ENCODE measurements at places on chromosomes 2 and 18.

GRCh38 chr18:41025666-41026065 is 929.4 kb upstream of the PIK3C3 start:
- no peak for DNase-seq

- DNase-seq = no peak
These were observed 154.5 kb upstream of the NDUFV2 start for GRCh38 chr18:8948011-8948410.

DNA sequence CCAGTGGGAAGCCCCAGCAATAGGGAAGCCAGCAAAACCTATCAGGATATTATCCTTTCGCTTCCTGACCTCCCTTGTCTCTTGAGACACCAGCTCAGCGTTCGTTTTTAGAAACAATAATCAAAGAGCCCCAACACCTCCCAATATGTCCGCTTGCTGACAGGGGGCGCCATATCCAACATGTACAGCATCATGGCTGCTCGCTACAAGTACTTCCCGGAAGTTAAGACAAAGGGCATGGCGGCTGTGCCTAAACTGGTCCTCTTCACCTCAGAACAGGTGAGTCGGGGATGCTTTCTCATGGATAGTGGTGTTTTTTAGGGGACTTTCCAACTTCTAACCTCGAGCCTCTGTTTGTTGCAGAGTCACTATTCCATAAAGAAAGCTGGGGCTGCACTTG is 28.7 kb downstream of the GAD1 start:
- no peak for DNase-seq

DNA sequence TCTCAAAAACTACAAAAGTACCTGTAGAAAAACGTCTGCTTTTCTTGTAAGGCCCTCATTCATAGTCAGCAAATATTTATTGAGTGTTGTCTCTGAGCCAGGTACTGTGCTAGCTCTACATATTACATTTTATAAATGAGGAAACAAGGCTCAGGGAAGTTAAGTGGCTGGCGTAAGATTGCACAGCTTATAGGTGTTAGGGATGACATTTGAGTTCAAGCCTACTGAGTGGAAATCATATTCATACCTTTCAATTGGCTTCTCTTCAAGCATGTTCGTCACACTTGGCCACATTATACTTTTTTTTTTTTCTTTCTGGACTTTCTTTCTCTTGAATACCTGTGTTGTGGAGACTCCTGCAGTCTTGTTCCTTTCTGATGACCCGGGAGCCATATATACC is 5.9 kb downstream of the NCOA1 start:
- no peak for DNase-seq

DNA sequence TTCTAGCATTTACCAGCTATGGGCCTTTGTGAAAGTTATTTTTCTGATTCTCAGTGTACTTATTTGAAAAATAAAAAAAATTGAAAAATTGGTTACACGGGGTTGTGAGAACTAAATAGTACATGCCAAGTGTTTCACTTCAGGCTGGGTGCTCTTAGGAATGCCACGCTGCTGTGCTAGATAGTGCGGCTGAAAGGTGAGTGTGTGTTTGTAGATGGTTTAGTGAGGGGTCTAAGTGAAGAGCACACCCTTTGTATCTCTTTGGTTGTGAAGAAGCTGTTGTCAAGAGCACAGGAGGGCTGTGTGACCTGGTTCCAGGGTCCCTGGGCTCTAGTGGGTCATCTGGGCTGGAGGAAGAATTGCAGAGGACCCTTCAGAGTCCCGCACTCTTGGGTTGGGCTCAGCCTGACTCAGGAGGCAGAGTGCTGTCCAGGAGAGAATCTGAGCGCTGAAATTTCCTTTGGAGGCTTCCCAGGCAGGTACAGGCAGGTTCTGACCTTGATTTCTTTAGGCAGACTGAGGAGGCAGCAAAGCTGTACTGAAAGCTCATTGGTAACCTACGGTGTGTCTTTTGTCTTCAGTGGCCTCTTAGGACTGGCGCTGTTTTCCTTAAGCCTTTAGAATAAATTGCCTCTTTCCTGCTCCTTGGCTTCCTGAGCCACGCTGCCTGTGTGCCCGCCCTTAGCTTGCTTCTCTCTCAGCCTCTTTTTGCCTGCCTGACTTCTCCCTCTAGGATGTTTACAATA is 44.4 kb downstream of the MAP4K4 start:
- no peak for DNase-seq

DNA sequence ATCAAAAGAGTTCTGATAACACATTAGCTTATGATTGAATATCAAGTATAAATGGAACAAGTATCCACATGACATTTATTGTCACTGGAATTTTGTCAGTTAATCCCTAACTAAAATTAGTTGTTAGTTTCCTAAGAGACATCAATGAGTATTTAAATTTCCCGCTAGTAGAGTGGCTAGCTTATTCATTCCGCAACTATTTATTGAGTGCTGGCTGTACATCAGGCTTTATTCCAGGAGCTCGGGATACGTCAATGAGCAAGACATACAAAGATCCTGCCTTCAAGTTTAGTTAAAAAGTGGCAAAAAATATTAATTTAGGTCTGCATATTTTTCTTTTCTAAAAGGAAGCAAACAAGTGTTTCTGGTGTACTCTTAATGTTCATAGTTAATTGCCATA is 59.3 kb downstream of the PRKRA start:
- DNase-seq = no peak

DNA sequence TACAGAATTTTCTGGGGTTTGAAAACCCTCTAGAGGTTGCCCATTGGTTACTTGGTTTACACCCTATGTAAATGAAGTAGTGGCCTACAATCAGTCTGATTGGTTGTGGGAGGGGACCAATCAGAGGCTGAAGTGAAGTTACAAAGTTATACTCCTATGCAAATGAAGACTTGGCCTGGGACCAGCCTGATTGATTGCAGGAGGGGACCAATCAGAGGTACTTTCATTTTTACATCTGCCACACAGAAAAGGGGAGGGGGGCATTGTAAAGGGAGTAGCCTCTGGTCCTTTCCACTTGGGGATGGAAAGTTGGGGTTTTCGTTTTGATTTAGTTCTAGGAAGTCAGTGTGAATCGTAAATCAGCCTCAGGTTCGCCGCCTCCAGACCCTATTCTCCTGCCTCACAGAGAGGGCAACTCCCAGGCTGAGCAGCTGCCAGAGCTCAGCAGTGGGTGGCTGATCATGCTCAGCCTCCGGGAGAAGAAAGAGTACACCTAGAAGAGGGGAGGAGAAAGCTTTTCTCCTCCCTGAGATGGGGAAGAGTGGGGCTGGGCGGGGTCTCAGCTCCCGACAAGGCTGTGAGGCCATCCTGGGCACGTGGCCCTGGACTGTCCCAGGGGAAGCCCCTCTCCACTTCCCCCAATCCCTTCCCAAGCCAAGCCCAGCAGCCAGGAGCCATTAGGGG is 372.5 kb downstream of the GALR1 start:
- no peak for DNase-seq

DNA sequence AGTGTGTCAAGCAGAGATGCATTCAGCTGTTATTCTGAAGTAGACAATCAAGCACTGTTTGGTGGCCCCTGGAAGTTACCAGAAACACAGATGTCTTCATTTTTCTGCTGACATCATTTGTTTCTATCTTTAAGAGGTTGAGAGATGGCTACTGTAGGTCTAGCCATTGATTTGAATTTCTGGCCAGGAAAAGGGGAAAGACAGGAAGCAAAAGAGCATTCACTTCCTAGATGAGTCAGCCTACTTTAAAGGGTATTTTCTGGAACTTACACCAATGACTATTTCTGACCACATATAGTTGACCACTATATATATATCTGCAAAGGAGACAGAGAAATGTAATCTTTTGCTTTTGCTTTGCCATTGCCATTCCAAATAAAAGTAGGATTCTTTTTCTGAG is 900.1 kb upstream of the SOX11 start:
- no peak for DNase-seq

GRCh38 chr2:112996635-112997034 is 8.6 kb upstream of the IL36A start:
- DNase-seq = no peak

GRCh38 chr18:26655525-26656430 is 107.4 kb upstream of the KCTD1 start:
- peak; percentile 82 for DNase-seq

- peak; percentile 90 for DNase-seq
These were observed at the start of gene SCRN3 for GRCh38 chr2:174395284-174395968. TSS of gene SCRN3 (plus strand) at chr2:174395730. CDS start at chr2:174398284, 2,554 bp downstream.

DNA sequence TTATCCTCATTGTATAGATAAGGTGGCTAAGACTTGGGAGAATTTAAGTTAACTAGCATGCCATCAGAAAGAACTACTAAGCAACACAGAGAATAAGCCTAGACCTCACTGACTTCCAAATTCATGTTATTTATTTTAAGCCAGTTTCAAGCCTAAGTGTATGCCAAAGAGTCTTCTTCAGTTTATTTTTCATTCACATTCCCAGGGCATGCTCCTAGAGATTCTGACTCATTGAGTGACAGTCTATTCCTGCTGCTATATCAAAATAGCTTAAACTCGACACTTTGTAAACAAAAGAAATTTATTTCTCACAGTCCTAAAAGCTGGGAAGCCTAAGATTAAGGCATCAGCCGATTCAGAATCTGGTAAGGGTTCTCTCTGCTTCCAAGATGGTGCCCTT is 467.1 kb downstream of the MBD2 start:
- no peak for DNase-seq

- DNase-seq = no peak
These were observed 7.7 kb downstream of the FAM228A start for GRCh38 chr2:24182507-24182906.

GRCh38 chr2:36407413-36407812 is 51.8 kb downstream of the CRIM1 start:
- no peak for DNase-seq

DNA sequence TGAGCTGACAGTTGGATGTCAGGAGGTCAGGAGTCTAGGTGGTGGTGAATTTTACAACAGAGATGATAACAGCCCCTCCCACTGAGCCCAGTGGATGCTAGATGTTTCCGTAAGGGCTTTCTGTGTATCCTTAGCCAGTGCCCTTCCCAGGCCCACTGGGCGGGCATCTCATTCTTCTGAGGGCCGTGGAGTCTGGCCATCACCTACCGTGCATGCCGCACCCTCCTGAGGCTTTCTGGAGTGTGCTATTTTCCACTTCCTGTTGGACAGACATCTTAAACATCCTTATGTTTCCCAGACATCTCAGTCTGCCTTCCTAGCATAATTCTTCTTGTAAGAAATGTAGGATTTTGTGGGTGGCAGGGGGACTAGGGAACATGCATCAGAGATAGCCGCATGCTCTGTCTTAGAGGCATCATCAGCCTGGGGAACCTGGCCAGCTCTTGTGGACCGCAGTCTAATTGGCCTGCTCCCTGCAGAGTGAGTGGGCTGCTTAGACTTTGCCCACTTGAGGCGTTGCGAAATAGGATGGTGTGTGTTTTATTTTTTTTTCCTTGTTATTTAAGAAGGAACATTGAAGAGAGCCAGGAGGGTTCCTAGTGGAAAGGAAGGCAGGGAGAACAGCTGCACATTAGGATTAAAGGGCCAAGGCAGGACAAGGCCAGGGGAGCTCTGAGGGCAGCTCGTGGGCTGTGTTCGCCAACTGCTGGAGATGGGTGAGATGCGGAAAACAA is 135.8 kb downstream of the SH3RF3 start:
- peak; percentile 71 for DNase-seq

GRCh38 chr2:144583741-144584453 is 64.0 kb upstream of the ZEB2 start:
- DNase-seq = no peak

DNA sequence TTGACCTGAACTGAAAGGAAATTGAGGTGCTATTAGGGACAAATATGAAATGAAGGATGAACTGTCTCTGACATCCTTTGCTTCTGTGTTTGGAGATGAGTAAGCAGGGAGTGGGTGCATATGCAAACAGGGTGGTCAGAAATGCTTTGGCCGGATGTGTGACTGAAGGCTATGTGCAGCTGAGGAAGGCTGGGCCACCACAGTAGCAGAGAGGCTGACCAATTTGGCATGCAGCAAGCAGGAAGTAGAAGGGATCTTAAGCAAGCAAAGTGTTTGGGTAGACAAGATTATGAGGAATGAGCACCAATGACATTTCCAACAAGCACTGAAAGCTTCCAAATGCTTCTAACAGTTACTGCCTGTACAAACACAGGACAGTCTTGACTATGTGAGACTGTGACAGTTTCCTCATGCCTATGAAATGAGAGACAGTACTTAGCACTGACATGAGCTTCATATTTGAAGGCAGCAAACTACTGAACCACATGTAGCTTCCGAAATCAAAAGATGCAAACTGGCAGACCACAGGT is 3.3 kb upstream of the ACTR3 start:
- DNase-seq = peak; percentile 70

DNA sequence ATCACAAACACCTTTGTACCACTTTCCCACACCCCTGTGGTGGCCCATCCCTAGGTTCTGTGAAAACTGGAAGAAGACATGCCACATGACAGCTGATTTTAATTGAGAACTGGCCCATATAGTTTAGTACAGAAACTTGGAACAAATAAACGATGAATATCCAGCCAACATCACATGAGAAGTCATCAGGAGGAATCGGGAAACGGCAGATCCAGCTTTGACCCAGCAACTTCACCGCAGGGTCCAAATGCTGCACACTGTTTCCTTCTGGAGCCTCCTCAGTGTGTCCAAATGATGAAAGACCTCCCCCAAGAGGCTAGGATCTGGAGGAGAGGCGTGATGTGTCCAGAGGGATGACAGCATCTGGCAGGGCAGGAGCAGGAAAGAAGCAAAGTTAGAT is 75.5 kb downstream of the COPS8 start:
- no peak for DNase-seq

DNA sequence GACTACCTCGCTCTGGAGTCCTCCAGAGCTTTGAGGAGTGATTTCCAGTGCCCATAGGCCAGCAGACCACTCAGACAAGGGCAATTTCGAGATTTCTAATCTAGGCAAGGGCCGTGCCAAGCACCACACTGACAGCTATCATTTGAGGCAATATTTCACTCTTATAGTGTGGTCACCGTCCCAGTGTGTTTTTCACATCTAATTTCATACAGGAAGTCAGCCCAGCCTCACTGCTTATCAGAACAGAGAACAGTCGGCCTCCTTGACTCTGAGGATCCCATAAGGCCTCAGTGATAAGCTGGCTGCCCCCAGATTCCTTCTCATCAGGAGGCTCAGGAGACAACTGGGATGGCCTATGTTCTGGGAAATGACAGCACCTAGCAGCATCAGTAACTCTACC is 581 bp downstream of the CAPN14 start:
- DNase-seq = no peak

- DNase-seq = peak; percentile 81
These were observed 3.7 kb upstream of the BCL2L11 start for GRCh38 chr2:111116843-111117597.

GRCh38 chr2:105324101-105324500 is 5.4 kb downstream of the TGFBRAP1 start:
- no peak for DNase-seq
